ENCODE measurements at places on chromosomes 3 and 15.
A peak's percentile ranks its signal among the peaks of the same experiment; 100 is the strongest.

DNA sequence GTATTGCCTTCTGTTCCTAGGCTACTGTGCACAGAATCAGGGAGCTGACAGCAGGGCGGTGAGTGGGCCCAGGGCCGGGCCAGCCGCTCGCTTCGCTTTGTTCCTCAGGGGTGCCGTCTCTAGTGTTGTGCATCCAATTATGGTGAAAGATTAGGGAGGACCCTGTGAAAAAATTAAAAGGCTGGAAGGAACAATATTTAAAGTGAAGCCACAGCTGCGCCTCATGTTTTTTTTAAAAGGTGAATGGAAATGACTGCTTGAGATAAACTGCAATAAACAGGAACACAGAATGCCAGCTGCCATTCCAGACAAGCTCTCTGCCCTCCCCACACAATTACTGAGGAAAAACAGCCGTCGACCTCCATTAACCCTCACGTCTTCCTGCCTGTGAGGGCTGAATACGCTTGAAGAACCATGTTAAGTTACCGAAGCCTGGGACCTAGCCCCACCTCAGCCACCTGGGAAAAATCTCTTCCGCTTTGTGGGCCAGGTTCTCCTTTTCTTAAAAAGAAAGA is 132.0 kb upstream of the IL12A start:
- DNase-seq, result no peak

GRCh38 chr3:181288145-181288544 is 298.6 kb upstream of the DNAJC19 start:
- DNase-seq, result no peak

- DNase-seq, result no peak
Observed at GRCh38 chr15:31758126-31758525, 272.2 kb upstream of the CHRNA7 start.

GRCh38 chr15:98164571-98164970 is 204.1 kb downstream of the ARRDC4 start:
- no peak for DNase-seq

DNA sequence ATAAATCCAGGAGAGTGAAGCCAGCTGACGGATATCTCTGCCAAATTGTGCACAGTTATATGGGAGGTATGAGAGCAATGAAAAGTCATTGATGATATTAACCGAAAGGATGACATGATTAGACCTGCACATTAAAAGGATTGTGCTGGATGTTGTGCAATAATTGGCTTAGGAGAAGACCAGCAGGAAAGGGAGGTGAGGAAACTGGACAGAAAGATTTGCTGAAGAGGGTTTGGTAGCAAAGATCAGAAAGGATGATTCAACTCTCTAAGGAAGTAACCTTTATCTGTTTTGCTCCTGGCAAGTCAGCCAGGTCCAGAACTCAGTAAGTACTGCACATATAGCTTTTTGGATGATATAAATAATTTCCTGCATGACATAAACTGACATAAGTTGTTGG is 704.7 kb downstream of the GRM7 start:
- no peak for DNase-seq

DNA sequence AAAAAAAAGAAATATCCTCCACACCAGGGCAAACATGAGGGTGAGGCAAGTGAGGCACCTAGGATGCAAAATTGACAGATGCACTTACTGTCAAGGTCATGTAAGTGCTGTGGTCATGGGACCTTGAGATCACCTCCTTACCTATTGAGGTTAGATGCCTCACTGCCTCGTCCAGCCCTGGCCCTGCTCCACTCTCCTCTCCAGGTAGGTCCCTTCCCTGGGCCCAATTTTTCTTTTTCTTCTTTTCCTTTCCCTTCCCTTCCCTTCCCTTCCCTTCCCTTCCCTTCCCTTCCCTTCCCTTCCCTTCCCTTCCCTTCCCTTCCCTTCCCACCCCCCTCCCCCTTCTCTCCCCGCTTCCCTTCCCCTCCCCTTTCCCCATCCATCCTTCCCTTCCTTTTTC is 71.1 kb upstream of the DLG1 start:
- DNase-seq, result no peak

GRCh38 chr3:112640930-112641801 is at the start of gene CCDC80:
TSS of gene CCDC80 (minus strand) at chr3:112641143. CDS start at chr3:112639905, 1,238 bp downstream.
- DNase-seq, result peak; percentile 17

DNA sequence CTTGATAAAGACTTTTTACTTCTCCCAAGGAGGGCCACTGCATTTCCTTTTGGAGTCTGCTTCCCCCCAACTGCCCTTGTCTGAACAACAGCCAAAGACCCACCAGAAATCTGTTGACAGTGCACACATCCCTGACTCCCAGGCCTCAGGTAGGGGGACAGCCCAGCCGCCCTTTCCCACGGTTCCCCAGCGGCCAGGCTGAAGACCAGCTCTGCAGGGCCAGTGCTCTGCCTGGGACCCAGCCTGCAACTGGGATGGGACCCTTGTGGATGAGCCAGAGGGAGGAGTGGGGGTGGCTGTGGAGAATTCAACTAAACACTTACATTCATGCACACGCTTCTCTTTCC is 8.1 kb upstream of the PRR23E start:
- DNase-seq, result no peak

DNA sequence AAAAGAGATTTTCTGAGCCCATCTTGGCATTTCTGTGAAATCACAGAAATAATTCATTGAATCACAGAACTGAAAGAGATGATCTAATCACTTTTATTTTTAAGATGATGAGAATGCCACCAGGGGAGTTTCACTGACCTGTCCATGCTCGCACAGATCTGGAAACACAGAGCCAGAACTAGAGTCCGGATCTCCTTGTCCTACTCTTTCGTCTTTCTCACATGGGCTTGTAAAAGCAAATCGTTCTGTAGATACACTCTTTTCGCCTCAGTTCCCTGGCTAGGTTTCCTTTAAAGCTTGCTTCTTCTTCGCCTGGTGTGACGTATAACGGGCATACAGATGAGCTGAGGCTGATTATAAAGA is 122.5 kb upstream of the SPRED1 start:
- DNase-seq, result no peak

DNA sequence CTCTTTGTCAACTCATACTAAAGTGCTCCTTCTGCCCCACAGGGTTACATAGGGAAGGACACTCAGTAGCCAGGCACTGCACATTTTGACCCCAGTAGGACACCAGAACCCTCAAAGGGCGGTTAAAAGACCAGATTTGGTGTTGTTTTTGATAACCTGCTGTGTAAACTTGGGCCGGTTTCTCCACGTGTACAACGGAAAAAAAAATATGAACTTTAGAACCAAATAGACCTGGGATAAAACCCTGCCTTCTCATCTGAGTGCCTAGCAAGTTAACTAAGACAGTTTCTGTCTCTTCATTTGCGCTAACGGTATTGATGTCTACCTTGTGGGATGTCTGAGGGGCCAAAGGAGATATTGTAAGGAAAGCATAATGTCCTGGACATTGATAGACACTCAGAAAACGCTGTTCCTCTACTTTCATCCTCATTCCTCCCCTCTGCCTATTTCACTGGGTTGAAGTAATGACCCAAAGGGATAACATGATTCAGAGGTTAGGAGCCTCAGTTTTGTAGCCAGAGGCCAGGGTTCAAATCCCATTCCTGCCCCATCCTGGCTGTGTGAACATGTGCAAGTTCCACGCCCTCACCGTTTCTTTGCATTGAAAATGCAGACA is 155.9 kb upstream of the LPP start:
- no peak for DNase-seq

GRCh38 chr3:12973827-12974226 is 99.4 kb downstream of the IQSEC1 start:
- DNase-seq, result no peak

DNA sequence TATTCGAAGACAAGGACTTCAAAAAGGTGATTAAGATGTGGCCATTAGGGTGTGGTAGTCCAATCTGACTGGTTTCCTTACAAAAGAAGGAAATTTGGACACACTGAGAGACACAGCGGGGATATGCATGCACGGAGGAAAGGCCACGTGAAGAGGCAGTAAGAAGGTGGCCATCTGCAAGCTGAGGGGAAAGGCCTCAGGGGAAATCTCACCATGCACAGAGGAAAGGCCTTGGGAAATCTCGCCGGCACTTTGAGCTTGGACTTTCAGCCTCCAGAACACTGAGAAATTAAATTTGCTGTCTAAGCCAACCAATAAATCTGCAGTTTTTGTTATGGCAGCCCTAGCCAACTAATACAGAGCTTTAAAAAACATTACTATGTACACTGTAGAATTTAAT is 78.8 kb downstream of the DLG1 start:
- no peak for DNase-seq

- no peak for DNase-seq
Observed at GRCh38 chr3:97495896-97496295, 268.7 kb upstream of the ARL6 start.

GRCh38 chr3:31250116-31250777 is 282.5 kb upstream of the STT3B start:
- DNase-seq, result peak; percentile 68

DNA sequence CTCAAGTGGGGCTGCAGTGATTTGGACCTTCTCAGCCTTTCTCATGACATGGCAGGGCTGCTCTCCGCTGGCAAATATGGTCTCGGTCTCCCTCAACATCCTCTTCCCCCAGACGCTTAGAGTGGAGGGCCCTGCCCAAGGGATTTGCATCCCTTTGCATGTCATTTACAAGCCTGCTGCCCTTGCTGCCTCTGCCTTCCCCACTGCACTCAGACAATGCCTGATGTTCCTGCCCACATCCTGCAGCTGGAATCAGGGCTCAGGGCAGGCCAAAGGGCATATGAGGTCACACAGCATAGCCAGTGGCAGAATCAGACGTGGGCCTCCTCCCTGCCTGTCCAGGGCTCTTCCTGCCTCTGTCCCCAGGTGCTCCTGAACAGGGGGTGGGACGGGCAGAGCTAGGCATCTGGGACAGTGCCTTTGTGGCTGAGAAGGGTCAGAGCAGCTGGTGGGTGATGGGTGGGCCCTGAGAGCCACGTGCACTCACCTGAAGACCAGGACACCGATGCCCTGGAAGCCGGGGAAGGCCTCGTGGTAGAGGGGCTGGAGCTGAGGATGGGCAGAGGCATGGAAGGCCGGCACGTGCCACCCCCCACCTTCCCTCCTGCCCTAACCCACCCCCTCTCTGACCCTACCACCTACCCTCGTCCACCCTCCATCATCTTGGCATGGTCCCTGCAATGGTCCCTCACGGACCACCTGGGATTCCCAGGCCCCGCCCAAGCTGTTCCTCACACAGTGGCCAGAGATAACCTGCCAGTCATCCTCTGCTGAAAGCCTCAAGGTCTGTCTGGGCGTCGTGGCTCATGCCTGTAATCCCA is 27.4 kb upstream of the GOLGA6C start:
- DNase-seq, result no peak

DNA sequence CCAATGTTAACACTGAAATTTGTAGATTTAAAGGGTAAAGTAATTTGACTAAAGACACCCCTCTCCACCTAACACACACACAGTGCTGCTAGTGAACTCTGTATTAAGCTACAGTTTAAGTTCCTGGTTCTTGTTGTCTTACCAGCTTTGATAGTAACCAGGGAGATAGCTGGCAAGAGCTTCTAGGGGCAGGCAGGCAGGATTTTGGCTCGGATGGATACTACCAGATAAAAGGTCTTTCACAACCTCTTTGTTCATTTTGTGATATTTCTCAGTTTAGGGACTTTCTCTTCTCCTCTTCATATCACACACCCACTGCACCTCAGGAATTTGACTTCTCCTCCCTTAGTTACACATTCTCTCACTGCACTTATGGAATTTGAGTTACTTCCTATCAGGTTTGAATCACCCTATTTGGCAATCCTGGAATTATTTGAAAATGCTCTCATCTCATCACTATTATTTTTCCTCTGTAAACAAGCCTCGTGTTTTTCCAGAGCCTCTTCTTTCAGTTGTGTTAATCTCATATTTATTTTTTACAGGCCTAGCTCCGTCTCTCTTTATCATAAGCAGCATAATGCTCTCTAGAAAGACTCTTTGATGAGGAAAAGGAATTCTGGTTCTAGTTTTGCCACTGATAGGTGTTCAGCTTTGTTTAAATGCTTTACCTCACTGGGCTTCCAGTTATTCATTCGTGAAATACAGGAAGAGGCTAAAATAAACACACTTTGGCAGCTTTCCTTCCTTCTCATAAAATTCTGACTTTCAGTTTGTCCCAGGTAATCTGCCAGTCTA is 23.0 kb upstream of the CLDN1 start:
- DNase-seq, result peak; percentile 41

- DNase-seq, result no peak
Observed at GRCh38 chr3:122331886-122332285, 6.8 kb downstream of the CSTA start.

GRCh38 chr3:183815563-183815940 is 9.8 kb downstream of the MAP6D1 start:
- DNase-seq, result no peak

DNA sequence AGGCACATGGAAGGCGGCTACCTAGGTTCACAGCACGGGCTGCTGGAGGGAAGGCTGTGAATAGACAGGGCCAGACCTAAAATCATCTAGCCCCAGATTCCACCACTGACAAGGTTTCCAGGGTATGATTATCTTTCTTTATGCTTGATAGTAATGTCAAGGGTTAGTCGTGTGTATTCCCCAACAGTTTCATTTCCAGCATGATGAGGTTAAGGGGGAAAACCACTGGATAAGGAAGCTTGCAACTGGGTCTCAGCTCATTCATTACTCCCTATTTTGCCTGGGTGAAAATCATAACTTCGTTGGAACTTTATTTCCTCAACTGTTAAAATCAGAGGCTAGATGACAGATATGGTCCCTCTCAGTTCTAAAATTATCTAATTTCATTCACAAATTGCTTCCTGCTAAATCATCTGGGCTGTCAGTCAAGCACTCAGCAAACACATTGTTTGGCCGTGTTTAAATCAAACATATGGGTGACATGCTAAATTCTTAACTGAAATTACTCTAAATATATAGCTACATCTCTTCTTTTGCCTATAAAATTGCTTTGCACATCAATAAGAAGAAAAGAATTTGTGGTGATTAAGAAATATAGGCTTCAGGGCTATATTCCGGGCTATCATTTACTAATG is 111.7 kb downstream of the CYP19A1 start:
- no peak for DNase-seq

DNA sequence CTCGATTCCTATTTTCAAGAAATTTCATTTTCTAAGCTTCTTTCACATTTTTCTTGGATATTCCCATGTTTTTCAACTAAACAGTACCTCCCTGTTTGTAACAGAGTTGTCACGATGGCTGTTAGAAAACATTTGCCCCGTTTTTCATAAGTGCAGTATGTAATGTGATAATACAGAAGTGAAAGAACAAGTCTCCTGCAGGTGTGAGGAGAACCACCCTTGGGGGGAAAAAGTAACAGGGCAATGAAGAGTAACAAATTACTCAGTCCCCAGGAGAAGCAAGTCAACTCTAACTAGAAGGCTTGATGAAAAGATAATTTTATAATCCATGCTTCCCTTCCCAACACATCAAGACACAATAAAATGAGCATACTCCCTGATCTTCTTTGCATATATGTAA is 493.3 kb downstream of the FOXP1 start:
- no peak for DNase-seq

Measured in T1000 (cell line).